Coronary artery (tissue), 2 donors: ENCODE measurements at places on chromosomes 6 and 20.

GRCh38 chr6:142857796-142858555 is 87.0 kb downstream of the HIVEP2 start:
- no peak for DNase-seq

- no peak for DNase-seq
Measured at GRCh38 chr6:53603386-53604116, 58.6 kb upstream of the GCLC start.

DNA sequence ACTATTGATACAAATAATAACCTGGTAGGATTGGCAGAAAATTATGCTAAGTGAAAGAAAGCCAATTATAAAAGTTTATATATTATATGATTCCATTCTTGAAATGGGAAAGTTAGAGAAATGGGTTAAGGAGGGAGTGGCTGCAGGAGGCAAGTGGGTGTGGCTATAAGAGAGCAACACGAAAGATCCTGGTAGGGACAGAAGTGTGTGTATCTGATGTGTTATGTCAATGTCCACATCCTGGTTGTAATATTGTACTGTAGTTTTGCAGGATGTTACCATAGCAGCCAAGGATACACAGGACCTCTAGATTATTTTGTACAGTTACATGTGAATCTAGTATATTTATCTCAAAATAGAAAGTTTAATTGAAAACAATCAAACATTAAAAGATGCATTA is 46.8 kb downstream of the SNX5 start:
- no peak for DNase-seq

- DNase-seq = no peak
Measured at GRCh38 chr6:31734821-31735406, 1.4 kb downstream of the CLIC1 start.

- no peak for DNase-seq
Measured at GRCh38 chr6:144029452-144029851, 21.4 kb upstream of the PLAGL1 start.

DNA sequence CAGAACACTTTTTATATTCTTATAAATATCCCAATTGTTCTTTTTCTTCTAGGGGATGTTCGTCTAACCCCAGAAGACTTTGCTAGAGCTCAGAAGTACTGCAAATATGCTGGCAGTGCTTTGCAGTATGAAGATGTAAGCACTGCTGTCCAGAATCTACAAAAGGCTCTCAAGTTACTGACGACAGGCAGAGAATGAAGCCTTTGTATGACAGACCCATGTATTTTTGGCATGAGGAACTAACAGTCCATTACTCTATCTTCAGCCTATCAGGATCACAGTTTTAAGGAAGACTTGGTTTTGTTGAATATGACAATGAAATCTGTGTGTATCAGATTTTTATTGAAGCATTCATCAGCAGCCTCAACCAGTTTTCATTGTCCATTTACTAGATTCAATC is 71.4 kb downstream of the VTA1 start:
- DNase-seq = no peak

- DNase-seq = no peak
Measured at GRCh38 chr6:158005626-158006180, 24.0 kb downstream of the SYNJ2 start.

DNA sequence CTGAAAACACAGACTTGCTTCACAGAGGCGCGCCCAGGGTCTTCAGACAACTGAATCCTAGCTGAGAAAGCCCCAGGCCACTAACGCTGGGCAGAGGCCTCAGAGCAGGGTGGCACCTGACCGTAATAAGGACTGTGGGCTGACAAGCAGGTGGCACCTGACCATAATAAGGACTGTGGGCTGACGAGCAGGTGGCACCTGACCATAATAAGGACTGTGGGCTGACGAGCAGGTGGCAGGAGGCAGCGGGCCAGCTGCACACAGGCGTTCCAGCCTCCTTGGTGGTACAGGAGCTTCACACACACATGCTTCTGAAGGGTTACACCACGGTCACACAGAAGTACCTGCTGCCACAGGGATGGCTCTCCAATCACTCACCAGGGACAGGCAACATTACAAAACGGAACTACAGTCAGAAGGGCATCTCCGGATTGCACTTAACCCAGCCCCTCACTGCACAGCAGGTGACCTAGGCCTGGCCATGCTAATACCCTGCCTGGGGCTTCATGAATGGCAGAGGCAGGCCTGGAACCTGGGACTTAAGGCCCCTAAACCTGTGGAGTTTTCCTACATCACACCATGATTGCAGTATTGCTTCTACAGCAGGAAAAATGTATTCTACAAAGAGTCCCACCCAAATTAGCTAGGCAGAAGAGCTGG is 50.8 kb downstream of the PSMG4 start:
- DNase-seq = peak; percentile 49

GRCh38 chr6:40436685-40437604 is 150.2 kb downstream of the LRFN2 start:
- no peak for DNase-seq

- DNase-seq = no peak
Measured at GRCh38 chr20:38515631-38516030, 43.0 kb downstream of the RALGAPB start.

GRCh38 chr6:144069506-144069905 is 25.9 kb downstream of the SF3B5 start:
- DNase-seq = no peak

DNA sequence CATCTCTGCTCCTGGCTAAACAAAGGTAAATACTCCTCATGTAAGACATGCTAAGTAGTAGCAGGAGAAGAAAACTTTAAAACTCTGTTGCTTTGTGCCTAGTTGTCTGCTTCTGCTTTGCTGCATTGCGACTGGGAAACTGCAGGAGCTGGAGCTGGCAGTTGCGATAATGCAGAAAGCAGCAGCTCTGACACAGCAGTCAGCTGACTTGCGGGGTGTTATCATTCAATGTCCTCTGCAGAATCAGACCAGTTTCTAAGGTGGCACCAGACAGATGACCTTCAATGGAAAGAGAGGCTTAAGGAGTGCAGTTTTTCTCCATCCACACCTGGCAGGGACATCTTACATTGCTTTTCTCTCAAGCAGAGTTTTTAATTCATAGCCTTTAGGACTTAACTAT is 69.9 kb upstream of the SOX4 start:
- no peak for DNase-seq

- DNase-seq = no peak
Measured at GRCh38 chr20:50992733-50993457, 30.0 kb downstream of the KCNG1 start.

GRCh38 chr6:139029470-139030227 is 1.1 kb downstream of the ABRACL start:
- peak; percentile 79 for DNase-seq

DNA sequence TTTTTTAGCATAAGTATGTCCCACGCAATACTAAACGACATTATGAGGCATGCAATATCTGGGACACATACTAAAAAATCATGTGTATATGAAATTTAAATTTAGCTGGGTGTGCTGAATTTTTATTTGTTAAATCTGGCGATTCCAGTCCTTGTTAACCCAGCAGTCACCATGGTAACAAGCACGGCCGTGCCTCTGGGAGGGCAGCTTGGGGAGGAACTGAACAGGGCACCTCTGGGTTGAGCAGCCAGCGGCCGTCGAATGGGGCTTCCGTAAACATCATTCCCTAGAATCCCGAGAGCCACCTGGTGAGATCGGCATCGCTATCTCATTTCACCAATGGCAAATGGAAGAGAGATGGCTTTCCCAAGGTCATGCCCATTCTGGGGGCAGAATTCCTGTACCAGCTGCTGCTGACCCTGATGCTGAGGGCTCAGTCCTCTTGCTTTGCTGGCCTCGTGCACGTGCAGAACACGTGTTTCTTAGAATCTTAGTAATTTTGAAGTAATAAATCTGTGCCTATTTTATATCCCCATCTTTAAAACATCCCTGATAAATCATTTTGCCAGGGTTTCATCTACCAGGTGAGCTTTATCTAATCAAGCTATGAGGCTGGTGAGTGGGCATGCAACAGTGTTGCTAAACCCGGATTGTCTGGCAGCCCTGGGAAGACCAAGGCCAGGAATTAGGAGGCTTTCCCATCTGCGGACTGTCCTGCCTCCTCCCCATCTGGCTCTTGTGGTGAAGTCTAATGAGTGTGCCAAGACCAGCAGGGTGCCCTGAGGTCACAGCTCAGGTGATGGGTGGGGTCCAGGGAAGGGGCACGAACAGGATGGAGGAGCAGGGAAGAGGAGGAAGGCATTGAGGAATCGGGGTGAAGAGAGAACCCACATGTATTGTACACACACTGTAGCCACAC is 85.1 kb downstream of the AGPAT4 start:
- DNase-seq = no peak

DNA sequence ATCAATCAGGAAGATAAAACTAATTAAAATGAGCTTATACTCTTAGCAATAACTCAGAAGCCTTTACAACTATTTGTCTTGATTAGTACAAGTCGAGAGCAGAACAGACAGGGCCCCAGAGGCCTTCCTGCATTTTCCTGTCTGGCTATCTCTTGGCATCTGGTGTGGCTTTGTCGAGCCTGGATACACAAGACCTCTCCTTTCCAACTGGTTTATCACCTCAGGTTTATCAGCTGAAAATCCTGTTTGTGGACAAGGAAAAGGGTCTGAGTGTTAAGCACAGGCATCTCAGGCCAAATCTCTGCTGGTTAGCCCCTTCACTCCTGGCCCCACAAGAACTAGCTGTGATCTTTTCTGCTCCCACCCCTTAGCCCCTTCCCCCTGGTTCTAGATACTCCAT is 32.6 kb downstream of the BAK1 start:
- DNase-seq = no peak

- DNase-seq = no peak
Measured at GRCh38 chr6:15090145-15090579, 155.7 kb upstream of the JARID2 start.

DNA sequence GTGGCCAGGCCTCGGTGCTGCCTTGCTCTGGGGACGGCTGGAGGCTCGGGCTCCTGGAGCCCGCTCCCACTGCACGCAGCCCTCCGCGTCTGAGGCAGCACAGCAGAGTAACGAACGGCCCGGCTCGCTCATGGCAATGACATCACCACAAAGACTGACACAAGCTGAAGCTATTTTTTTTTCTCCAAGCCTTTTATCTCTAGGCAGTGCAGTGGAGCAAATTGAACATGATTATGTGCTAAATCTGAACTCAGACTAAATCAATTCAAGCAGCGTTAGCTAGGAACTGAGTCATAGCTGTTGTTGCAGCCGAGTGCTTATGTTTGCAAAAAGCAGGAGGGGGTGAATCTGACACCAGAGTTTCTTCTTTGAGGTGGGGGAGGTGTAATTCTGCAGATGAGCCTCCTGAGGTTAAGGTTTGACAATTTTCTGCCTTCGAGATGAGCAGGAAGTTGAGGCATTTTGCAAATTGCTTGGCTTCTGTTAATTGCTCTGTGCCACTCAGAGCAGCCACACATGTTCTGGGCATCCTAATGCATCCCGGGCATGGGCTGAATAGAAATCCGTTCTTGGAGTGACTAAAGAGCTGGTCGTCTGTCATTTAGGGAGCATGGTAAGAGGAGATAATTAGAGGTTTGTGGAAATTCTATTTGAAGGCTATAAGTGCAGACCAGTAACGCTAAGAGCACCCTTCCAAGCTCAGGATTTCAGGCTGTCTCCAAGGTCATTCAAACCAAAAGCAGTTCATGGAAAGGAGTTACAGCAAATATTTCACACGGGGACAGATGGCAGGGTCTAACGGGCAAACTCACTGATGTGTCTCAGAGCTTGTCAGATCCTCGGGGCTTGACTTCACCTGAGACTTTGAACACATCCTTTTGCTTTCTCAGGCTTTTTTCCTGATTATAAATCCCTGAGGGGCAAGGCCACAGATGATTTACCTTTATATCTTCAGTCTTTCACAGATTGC is 155.1 kb upstream of the ENPP5 start:
- no peak for DNase-seq

DNA sequence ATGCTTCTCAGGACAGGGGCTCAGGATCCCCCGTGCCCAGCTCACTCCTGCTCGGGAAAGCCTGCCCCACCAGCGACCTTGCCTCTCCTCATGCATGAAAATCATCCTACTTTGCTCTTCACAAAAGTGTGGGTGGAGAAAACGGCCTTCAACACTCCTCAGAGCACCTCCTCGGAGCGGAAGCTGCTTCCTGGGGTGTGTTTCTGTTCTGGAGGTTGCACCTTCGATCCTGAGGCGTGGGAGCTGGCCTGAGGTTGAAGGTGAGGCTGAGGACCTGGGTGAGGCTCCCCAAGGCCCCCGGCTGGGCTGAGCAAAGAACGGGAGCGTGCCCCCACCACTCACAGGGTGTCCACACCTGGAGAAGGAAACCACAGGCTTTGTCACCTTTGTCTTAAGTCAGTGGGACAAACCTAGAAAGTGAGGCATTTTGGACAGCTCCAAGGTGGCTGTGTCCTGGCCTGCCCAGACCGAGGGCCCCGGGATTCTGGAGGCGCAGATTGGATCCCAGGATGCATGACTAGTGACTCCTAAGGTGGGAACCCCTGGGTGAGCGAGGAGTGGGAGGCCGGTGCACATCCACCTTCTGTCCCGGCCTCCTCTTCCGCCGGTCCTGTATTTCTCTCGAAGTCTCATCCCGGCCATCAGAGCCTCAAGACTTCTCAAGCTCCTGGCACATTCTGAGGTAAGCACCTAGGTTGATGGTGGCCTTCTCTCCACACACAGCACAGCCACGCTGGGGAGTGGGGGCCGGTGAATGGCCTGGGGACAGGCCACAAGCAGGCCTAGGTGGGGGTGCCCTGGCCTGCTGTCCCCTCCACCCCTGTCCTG is 104.7 kb downstream of the TMEM242 start:
- peak; percentile 71 for DNase-seq

GRCh38 chr20:57080796-57081195 is 185.6 kb downstream of the BMP7 start:
- no peak for DNase-seq

- DNase-seq = no peak
Measured at GRCh38 chr6:2744778-2745177, 5.9 kb downstream of the MYLK4 start.
